ENCODE measurements at places on chromosomes 11 and 22. TPM values are rescaled to one million over a fixed set of nuclear protein-coding genes. Genes with fewer than 3 reads are reported as not detected.

APOBEC3H gene
- total RNA-seq: not detected

TIGD3 gene
- 0.30 TPM for total RNA-seq

TMEM121B gene
- total RNA-seq: 0.09 TPM

INS gene
- not detected for total RNA-seq

KLHDC7B gene
- total RNA-seq: 1.1 TPM

RTN4R gene
- total RNA-seq: 0.97 TPM

C11orf42 gene
- total RNA-seq: not detected

KCNQ1OT1 gene
- 5.0 TPM for total RNA-seq

DCDC1 gene
- total RNA-seq: 0.30 TPM

APOA5 gene
- total RNA-seq: not detected

ACTN3 gene
- 0.09 TPM for total RNA-seq

HPX gene
- total RNA-seq: 0.30 TPM

Data from smooth muscle cell of the umbilical artery (primary cell).